ENCODE measurements at places on chromosomes 2 and 18.

- DNase-seq = no peak
These were observed 53.4 kb downstream of the ZCCHC2 start for GRCh38 chr18:62576271-62576670.

DNA sequence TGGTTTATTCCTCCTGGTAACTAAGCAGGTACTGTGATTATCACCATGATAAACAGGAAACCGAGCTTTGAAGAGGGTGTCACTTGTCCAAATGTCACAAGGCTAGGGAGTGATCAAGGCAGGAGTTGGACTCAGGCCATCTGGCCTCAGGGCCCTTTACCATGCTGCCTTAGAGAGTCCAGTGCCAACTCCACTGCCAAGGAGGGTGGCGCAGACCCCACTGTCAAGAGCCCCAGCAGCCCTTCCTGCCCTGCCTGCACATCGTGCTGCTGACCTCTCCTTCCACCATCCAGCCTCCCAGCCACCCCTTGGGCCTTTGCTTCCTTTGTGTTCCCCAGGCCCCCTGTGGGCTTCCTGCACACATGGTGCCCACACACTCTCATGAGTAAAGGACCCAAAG, 48.3 kb downstream of the TNS1 start:
- no peak for DNase-seq

DNA sequence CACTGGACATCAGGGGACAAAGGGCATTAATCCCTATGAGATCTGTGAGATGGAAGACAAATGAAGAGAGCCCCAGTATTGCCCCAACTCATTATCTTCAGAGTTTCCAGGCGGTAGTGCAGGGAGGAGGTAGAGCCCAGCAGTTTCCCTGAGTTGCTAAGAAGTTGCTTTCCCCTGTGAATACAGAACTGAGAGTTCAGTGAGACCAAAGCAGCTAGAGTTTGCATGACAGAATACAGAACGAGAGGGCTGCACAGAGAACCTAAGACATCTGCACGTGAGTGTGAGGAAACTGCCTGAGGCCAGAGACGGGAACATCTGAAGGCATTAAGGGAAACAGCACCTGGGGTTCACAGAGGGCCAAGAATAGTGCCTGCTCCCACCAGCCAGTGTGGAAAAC, 18.1 kb upstream of the PGAP1 start:
- no peak for DNase-seq

- DNase-seq = no peak
These were observed 48.1 kb downstream of the BCL11A start for GRCh38 chr2:60505240-60505879.

GRCh38 chr2:108637304-108637669, 82.0 kb upstream of the RANBP2 start:
- no peak for DNase-seq

DNA sequence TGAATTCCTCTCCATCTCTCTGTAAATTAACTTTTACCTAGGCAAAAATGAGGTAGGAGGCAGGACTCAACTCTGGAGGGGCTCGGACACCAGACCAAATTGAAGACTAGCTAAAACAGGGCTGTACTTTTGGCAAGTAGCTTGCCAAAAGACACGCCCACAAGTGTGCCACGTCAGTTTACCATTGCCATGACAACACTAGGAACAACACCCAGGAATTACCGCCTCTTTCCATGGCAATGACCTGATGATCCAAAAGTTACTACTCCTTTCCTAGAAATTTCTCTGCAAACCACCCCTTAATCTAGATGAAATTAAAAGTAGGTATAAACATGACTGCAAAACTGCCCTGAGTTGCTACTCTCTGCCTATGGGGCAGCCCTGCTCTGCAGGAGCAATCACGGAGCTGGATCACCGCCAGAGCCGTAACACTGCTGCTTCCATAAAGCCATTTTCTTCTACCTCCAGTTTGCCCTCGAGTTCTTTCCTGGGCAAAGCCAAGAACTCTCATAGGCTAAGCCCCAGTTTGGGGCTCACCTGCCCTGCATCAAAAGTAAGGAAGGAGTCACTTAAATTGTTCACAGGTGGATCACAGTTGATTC, 66.0 kb upstream of the FAM136A start:
- DNase-seq = no peak

- DNase-seq = no peak
These were observed 490.8 kb upstream of the VWC2L start for GRCh38 chr2:213920014-213920413.

DNA sequence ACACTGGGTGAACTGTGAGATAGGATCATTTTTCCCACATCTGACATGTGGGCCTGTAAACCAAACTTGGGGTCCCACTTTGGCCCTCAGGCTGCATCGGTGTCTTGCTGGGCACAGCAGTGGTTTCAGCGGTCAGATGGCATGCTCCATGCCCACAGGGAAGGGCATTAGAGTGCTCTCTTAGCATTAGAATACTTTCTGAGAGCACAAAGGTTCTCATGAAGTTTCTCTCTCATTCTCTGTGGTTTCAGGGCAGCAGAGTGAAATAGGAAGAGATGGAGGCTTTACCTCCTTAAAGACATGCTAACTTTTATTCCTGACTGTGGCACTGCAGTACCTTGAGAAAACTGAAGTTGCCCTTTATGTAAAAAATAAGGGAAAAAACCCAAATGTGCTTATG, 36.6 kb upstream of the GATA6 start:
- DNase-seq = no peak

GRCh38 chr2:207617011-207617671, 8.1 kb downstream of the METTL21A start:
- no peak for DNase-seq

- no peak for DNase-seq
These were observed 45.2 kb upstream of the EPC2 start for GRCh38 chr2:148599109-148599991.

DNA sequence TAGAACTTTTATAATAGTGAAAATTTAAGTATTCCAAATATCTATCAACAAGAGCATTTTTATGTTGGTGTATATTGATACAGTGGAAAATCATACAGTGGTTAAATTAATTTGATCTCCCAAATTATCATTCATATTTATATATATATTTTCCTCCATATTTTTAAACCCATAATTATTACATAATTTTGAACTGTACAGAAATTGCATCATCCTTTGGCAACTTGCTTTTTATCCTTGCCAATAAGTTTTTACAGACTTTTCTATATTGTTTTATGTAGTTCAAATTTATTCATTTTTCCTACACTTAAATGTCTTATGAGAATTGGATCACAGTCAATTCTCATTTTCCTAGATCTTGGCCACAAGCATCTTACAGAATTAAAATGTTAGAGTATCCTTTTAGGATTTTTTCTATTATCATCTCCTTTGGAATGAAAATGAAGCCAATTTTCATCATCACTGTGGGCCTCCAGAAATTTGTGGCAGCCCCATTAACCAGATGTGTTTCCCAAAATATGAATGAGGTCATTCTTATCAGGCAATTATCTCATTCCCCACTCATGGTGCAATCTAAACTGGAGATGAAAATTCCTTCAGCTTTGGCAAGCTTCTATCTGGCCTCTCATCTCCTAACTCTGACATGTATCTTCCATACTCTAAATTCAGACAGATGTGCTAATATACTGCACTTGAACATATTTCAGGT, 94.2 kb upstream of the DLGAP1 start:
- no peak for DNase-seq

- DNase-seq = no peak
These were observed 239.2 kb downstream of the ATAD2B start for GRCh38 chr2:23687713-23688112.

DNA sequence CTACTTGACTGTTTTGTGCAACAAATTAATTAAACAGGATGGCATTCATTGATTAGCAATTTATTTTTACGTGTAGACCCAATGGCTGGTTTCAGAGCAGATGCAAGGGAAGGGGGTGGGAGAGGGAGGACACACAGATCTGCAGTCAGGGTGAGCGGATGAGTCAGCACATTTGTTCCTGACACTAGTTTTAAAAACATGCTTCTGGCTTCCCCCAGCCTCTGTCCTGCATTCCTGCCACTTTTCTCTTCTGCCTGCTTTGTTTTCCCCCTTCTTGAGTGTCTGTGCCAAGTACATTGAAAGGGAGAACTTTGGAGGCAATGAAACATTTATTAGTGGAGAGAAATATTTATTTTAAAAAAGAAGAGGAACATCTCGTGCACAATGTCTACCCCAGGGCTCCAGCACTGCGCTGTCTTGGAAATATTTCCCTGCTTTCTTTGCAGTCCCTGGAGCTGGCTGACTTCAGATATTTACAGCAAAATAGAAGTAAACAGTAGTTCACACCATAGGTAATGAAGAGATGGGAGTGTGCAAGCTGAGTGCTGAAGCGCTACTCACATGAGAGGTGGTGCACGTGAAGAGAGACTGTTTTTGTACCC, 52.2 kb downstream of the NRP2 start:
- no peak for DNase-seq

DNA sequence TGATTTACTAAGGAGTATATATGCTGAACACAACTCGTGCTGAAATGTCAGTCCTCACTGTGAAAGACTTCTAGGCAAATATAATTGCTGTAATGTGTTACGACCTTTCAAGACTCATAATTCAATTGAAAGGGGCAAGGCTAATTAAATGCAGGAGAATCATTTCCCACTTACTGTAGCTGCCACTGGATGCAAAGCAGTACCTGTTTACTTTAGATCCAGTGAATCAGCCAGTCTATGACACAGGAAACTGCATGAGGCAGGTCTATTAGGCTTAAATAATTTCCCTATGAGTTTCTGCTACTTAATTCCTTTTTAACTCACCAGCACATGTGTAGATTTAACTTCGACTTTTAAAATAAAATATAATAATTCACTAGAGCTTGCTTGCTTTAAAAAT, 125.6 kb downstream of the CTNNA2 start:
- no peak for DNase-seq

GRCh38 chr2:160365716-160366367, 127.8 kb downstream of the RBMS1 start:
- no peak for DNase-seq

Measured in activated CD4-positive, alpha-beta T cell treated with anti-CD3 and anti-CD28 coated beads for 24 hours (primary cell).